ENCODE measurements at places on chromosomes 4 and X.

DNA sequence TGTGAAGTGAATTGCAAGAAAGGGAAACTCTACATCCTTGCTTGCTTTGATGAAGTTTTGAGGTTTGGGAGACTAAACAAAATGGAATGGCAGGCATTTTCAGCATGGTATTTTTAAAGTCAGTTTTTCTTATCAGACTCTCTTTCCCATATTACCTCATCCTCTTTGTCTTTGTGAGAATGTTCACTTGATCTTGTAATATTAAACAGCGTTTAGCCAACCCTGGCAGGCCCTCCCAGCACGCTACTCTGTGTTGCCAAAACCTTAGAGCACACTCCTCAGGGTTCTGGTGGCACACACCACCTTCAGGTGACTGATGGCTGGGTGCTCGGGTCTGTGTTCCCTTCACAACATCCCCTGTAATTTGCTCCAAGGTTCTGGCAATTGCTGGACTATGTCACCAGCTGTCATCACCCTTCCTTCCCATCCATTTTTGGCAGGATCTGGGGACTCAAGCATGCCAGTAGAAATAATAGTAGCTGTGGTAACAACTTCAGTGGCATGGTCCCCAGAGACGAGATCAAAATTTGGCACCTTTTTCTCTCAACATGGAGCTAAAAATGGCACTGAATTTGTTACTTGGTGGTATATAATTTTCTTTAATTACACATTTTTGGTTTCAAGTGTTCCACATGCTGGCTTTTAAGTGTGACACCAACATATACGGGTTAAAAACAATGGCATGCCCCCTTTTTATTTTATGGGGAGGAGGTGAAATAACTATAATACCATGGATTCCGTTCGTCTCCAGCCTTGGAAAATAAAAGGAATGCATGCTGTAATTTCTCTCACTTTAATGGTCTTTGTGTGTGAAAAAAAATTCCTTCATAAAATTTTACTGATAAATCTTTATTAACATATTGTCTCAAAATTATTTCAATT is 273.1 kb downstream of the DCTD start:
- DNase-seq: no peak

DNA sequence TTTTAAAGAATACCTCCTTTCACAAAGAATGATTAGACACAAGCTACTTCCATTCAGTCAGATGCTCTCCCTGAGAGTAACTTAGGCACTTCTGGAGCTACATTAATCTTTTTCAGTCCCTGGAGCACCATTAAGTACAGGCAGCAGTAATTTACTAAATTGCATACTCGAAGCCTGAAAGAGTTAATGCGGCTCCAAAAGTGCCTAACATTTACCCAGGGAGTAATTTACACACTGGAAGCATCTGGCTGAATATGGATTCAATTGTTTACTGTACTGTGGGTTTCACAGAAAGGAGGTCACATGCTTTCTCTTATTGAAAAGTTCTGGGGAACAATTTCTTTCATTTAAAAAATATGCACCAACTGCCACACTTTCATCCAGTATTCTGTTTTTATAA is 260.8 kb upstream of the TENM3 start:
- DNase-seq: no peak

- DNase-seq: no peak
Measured at GRCh38 chr4:184201179-184201578, 16.5 kb downstream of the ENPP6 start.

- no peak for DNase-seq
Measured at GRCh38 chr4:153560908-153561307, 94.7 kb downstream of the TMEM131L start.

DNA sequence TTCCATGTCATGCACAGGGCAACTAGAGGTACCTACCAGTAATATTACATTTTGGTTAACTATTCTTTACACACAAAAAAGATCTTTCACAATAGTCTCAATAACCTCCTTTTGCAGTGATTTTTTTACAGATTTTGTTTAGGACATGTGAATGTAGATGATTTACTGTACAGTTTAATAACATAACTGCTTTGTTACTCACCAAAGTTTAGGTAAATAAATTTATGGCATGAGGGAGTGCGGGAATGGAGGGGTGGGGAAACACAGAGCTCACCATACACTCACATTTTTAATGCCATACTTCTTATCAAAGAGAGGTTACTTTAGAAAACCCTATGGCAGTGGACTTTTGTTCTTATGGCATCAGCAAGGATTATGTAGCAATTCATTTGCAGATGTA is 93.1 kb upstream of the TEX13A start:
- no peak for DNase-seq

DNA sequence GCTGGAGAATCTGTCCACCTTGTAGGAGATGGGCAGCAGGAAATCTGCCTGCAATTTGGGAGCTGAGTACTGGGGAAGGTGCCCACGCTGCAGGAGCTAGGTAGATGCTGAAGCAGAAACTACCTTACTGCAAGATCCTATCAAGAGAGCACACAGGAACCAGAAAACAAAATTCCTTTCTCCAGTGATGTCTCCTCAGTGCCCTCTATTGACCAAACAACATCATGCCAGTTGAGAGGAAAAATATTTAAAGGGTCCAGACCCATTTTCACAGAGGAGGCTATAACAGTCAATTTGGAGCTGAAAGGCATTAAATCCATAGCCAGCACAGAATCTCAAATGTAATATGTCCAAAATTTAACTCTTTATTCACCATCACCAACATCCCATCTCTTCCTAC is 406.8 kb downstream of the SLITRK2 start:
- no peak for DNase-seq
